Activated naive CD8-positive, alpha-beta T cell treated with anti-CD3 and anti-CD28 coated beads for 36 hours (primary cell): ENCODE measurements at places on chromosomes 3 and 15.

DNA sequence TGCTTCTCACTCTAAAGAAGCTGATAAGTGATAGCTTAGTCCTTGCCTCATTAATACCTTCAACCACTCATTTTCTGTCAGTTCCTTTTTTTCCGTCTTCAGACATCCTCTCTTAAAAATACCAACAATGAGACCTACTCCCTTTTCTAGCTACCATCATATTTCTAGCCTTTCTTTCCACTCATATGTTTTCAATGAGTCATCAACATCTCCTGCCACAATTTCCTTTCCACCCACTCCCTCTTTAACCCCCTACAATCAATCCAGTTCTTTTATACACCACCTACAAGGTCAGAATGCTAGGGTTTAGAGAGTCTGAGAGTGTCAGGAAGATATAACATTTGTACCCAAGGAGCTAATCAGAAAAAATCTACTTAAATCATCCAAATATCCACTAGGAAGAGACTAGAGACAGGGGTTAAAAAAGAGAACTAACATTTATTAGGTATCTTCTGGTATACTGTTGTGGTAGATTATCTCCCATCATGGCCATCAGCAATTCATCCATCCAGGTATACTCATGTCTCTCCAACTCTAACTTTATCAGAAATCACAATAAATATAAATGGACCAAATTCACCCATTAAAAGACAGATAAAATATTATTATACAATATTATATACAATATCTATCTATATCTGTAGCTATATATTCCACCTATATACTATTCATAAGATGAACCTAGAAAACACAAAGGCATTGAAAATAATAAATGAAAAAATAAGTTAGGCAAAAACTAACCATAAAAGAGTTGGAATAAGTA, 42.5 kb downstream of the MYLK start:
- no peak for DNase-seq

DNA sequence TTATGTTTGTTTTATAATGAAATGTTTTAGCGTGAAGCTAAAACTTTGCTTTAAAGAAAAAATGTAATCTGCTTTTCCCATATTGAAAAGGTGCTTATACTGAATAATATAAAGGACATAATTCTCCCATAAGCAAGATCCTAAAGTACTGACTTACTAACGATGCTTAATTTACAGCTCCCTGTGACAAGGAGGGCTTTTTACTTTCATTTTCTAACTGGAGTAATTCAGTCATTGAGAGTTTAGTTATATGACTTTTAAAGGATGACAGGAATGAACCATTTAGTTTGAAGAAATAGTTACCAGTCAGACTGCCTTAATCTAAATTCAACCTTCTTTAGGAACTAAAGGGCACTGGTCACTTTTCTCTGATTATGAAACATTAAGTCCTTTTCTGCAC, 19.3 kb upstream of the ZPLD1 start:
- no peak for DNase-seq

GRCh38 chr3:59268170-59268569, 218.3 kb upstream of the CFAP20DC start:
- DNase-seq, result no peak

GRCh38 chr3:195401943-195402342, 40.9 kb downstream of the ACAP2 start:
- no peak for DNase-seq

GRCh38 chr3:35992041-35992440, 352.7 kb downstream of the ARPP21 start:
- DNase-seq, result no peak

- DNase-seq, result no peak
These were observed 744.8 kb upstream of the GBE1 start for GRCh38 chr3:82506204-82506603.

GRCh38 chr3:188049606-188050530, 104.1 kb upstream of the LPP start:
- no peak for DNase-seq

DNA sequence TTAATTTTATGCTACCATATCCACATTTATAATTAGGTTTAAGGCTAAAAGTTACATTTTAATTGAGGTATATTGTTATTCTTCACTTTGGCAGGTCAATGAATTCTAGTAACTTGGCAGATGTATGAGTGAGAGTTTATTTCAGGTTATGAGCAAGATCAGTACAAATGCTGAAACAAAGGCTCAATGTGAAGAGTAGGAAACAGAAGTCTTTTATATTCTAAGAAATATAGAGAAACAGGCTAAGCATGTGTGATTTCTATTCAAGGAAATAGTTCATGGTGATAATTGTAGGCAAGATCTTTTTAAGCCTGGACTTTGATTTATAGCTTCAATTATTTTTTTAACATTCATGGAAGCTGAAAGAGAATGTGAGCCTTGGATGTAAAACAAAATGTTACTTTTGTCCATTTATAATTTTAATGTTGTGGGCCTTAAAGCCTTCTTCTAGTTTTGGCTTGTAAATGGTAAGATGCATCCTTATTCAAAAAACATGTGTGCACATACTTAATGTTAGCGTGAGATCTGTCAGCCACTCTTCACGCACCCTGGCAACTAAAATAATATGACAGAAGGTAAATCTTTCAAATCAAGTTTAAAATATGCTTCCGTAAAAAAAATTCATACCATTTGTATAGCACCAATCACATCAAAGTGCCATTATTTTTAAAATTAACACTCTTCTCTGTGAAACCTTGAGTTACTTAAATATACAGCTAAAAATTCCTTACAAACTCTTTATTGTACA, 22.8 kb upstream of the OSTN start:
- DNase-seq, result no peak

GRCh38 chr3:29610781-29611180, 329.9 kb downstream of the RBMS3 start:
- no peak for DNase-seq

GRCh38 chr3:42368861-42369260, 41.5 kb downstream of the LYZL4 start:
- DNase-seq, result no peak

DNA sequence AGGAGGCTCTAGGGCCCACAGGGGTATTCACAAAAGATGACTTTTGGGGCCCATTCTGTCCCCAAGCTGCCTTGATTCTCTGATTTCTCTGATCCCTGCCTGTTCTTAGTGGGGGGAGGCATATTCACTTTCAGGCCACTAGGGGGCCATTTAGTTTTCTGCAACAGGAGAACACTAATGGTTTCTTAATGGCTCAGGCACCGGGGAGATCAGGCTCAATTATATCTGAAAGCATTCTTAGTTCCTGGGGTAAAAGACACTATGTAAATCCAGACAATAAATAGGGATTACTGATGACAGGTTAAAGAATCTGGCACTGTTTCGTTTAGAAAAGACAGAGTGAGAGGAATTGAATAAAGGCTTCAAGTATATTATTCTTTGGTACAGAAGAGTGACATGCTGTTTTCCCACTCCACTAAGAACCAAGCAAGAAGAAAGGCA, 2.5 kb upstream of the INAFM2 start:
- DNase-seq, result peak; percentile 38

- DNase-seq, result no peak
These were observed 63.9 kb downstream of the NMD3 start for GRCh38 chr3:161284989-161285388.

DNA sequence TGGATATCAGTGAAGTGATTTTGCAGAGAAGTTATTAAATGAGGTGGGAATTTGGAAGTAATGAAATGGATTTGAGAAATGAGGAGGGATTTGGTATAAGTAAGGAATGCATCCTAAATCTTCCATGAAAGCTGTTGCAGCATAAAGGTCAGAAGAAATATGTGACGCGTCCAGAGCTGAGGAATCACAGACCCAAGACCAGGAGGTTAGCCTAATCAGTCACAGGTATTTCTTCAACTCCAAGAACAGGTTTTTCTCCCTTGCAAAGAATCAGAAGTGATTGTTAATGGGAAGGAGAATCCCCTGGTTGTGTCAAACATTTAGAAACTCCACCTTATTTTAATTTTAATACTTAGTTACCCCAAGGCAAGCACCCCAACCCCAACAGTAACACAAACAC, 253.2 kb downstream of the MEX3B start:
- no peak for DNase-seq

DNA sequence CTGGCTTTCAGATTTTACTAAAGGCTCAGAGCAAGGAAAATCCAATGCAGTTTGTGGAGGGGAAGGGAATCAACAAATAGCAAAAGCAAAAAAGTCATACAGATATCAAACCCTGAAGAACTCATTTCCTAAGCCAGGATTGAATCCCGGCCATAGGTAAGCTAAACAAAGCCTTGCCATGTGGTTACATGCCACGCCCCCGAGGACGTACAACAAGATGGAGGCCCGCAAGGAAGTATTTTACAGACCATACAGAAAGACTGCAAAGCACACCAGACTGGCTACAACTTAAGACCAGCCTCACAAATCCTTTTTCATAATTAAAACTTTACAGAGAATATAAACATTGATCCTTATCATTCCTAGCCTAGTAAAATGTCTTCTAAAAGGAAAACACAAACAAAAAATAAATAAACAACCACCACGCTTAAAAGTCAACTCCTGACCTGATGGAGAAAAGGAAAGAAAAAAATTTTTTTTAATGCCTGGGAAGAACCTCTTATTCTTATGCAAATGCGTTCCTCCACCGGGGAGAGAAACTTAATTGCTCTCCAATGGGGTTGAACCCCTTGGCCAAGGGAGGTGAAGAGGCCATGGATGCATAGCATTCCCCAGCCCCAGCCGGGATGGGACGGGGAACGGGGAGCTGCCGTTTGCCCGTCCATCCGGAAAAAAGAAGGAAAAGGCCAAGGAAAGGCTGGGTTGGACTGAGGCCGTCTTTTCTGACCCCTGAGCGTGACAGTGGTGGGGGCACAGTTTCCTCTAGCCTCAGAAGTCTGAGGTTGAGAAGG, 39.3 kb downstream of the IL1RAP start:
- no peak for DNase-seq
